Stimulated activated CD8-positive, alpha-beta memory T cell treated with anti-CD3 and anti-CD28 coated beads, Interleukin-15, amount 100 ng/mL, for 4 hours (primary cell): ENCODE measurements at places on chromosomes 7 and 10.
A peak's percentile ranks its signal among the peaks of the same experiment; 100 is the strongest.

GRCh38 chr10:5482016-5482415 is 17.4 kb downstream of the CALML5 start:
- no peak for DNase-seq

DNA sequence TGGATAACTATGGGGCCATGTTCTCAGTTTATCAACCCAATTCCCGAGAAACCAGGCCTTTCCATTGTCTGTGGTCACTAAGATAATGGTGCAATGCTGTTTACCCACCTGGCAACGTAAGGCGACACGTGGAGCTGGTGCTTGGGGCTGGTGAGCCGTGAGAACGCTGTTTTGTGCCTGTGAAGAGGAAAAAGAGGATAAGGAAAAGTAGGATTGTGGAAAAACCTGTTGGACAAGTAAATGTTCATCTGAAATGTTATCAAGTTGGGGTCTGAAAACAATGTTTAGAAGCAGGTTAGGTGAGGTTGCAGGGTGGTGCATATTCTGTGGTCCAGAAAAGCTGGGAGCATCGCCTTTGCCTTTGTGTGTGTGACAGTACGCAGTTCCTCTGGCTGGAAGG is 88.5 kb downstream of the PPP1R17 start:
- DNase-seq = no peak

DNA sequence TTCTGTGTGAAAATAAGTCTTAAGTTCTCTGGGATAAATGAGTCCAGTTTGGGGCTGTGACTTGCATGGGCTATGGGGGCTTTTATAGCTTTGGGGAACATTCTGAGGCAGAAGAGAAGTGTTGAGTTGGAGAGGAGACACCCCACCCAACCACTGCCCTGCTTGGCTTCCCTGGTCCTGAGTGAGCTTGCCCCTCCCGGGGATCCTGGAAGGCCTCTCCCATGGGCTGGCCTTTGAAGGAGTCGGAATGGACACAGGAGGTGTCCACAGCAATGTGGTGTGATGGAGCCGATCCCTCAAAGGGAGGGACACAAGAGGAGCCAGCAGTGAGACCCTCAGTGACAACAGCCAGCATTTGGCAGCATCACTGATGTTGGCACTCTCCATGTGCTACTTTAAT is 89.8 kb downstream of the GLRX3 start:
- DNase-seq = no peak

DNA sequence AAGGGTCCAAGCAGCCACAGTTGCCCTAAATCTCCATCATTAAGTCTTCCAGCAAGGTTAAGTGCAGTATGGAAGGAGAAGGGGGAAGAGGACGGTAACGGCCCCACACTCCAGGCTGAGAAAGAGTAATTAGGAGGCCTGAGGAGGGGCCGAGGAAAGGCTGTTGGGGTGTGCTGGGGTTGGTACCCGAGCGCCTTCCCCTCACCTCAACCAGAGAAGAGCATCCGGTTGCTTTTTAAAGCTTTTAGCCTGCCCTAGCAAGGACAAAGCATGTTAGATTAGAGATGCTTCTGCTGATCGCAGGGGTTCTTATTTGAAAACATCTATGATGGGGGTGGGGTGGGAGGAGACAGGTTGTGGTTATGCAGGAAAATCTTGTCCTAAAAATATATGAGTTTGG is 9.0 kb upstream of the ZSCAN21 start:
- no peak for DNase-seq

GRCh38 chr10:11140963-11141362 is 123.3 kb downstream of the CELF2 start:
- no peak for DNase-seq

GRCh38 chr7:43458330-43459018 is 124.4 kb upstream of the STK17A start:
- no peak for DNase-seq

GRCh38 chr10:63323701-63324494 is 141.9 kb downstream of the JMJD1C start:
- no peak for DNase-seq

DNA sequence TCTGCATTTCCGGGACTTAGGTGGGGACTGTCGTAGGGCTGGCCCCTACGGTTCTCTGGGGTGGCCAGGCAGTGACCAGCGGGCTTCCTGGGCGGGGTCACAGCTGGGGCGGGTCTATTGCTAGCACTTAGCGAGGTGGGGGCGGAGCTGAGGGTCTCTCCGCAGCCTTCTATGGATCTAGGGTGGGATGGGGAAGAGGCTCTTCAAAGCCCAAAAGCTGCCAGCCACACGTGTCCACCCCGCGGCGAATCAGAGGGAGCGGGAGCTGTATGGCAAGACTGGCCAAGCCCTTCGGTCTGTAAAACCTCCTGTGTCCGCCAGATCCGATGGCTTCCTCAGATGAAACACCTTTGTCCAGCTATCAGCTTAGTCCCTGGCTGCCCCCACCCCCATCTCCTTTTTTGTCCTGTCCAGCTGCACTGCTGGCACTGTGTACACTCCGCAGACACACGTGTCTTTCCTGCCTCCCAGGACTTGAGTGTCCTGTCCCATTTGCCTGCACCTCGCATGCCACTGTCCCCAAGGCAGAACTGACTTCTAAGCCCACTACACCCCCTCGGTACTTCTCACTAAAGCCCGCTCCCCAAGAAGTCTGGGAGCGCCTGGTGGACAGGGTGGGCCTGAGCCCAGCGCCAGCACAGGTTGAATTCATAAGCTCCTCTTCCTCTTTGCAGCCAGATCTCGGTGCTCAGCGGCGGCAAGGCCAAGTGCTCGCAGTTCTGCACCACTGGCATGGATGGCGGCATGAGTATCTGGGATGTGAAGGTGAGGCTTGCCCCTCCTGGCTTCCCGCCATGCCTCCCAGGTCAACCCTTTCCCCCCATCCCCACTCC is 14.8 kb downstream of the PDAP1 start:
- no peak for DNase-seq

DNA sequence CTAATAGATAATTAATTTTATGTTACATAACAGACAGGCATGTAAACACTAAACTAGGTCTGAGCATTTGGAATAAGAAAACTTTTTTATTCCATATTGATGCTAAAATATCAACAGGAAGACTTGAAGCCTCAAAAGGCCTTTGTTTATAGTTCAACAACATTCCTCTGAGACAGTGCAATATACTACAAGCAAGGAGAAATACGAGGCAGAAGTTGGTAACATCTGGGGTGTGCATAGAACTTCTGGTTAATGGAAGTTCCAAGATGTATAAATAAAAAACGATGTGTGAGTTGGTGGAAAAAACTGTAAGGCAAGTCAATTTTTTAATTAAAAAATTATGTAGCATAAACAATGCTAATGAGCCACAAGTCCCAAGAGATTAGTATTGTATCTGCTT is 139.6 kb downstream of the SKAP2 start:
- no peak for DNase-seq

DNA sequence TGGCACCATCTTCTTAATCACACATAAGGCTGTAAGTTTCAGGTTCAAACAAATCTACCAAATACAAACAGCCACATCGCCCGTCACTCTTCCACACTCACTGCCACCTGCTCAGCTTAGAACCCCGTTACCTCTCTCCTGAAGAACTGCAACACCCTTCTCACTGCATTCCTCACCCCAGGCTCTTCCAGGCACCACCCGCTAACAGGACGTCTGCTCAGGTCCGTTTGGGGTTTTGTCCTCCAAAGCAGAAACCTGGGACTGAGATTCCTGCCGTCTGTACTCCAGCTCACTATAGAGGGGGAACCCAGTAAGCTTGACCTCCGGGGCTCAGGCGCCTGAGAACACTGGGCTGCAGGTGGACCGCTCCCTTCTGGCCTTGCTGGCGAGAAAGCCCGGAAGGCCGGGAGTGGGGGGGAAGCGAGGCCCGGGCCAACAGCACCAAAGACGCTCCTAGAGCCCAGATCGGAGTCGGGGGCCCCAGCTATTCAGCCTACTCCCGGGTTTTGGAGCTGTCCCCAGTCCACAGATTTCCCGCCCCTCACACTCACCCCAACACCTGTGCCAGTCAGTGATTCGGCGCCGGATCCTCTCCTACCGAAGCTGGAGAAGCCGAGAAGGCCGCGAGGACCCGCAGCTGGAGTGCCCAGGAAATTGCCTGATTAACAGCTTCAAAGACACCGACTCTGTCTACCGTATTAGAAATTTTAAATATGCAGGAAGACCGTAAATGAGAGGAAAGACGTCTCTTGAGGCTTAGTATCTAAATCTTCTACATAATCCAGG is at the start of gene AP3M1:
TSS of gene AP3M1 (minus strand) at position 625 of the 786 bp plus-strand sequence. CDS start 12,449 bp downstream, outside the sequence.
- DNase-seq = peak; percentile 57

- DNase-seq = no peak
These were observed 58.9 kb downstream of the GLRX3 start for GRCh38 chr10:130194991-130195645.

GRCh38 chr10:33706191-33706590 is 371.7 kb upstream of the NRP1 start:
- DNase-seq = no peak
